ENCODE measurements at places on chromosomes 3 and 15.

- no peak for DNase-seq
Observed at GRCh38 chr15:77840991-77841775, 208.5 kb upstream of the LINGO1 start.

- DNase-seq, result no peak
Observed at GRCh38 chr15:99442252-99442897, 123.4 kb upstream of the MEF2A start.

- no peak for DNase-seq
Observed at GRCh38 chr3:14547693-14548092, 7.6 kb upstream of the GRIP2 start.

DNA sequence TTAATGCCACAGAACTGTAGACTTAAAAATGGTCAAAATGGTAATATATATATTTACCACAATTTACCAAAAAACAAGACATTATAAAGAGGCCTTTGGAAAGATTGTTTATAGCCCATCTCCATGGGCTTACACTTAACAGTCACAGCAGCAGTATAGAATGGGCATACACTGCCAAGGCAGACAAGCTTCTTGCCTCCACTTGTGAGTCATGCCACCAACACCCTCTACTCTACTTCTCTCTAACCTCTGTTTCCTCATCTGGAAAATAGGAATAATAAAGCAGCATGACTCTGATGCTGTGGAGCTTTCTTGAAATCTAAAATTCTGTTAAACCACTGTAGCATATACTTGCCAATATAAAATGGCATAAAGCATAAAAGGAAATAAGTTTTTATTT, 14.4 kb upstream of the GPR156 start:
- DNase-seq, result no peak

- no peak for DNase-seq
Observed at GRCh38 chr3:80087767-80088166, 320.0 kb upstream of the ROBO1 start.

GRCh38 chr3:147794596-147794995, 385.4 kb downstream of the ZIC1 start:
- DNase-seq, result no peak

DNA sequence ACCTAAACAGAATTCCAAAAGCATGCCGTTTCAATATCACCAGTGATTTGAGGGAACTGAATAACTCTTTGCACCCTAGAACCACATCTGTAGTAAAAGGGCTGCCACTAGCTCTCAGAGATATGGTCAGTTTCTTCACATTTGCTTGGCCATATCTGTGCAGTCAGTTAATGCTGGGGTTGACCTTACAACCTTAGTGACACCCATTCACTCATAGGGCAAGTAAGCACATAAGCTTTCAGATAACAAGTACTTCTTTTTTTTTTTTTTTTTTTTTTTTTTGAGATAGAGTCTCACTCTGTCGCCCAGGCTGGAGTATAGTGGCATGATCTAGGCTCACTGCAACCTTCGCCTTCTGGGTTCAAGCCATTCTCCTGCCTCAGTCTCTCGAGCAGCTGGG, 20.4 kb upstream of the FSIP1 start:
- DNase-seq, result no peak

DNA sequence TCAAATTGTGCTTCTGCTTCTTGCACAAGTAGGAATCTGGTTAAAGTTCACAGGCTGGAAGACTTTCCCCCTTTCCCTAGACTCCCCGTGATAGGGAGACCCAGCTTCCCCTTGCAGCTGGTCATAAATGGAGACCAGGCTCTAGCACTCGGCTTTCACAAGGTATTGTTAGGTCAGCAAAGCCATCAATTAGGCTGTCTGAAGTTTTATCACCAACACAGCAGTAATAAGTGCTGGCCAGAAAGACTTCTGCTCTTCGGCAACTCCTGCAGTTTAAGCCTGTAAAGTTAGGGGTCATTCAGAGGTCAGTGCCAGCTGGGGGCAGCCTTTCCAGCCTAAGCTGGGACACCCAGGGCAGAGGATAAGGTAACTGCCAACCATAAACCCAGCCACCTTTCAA, 203.4 kb downstream of the MEIS2 start:
- no peak for DNase-seq

- no peak for DNase-seq
Observed at GRCh38 chr15:99998661-99999101, 265.4 kb upstream of the LYSMD4 start.

DNA sequence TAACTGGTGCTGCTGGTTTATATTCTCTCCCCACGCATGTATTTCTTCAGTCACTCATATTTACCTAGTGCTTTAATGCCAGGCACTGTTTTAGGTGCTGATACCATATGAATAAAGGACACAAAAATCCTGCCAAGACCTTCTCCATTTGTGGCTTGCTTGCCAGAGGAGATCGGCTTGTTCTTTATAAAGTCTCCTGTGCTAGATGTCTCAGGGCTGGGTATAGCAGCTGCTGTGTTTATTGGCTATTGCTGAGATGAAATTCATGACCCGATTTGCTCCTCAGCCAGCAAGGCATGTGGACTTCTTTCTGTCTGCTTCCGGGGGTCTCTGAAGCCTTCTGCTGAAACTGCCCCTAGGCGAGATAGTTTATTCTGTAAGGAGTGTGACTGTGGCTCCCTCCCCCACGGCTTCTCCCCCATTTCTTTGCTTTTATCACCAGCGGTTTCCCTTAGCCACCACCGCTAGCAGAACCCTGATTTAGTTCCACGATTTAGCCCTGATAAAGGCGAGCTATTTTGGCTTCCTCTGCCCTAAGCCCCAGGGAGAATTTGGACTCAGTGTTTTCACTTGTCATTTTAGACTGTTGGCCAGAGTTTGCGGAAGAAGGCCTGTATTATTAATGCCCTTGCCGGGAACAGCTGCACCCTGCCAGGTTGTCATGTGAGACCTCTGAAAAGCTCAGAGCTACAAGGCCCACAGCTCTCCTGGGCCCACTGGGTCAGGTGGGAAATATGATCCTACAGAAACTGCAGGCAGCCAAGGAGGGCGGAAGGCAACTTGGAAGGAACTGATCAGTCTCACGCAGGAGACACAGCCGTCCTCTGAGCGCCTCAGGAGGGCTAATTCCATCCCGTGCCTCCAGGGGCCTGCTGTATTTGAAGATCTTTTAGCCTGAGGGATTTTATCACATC, 46.8 kb downstream of the ST6GAL1 start:
- DNase-seq, result no peak

DNA sequence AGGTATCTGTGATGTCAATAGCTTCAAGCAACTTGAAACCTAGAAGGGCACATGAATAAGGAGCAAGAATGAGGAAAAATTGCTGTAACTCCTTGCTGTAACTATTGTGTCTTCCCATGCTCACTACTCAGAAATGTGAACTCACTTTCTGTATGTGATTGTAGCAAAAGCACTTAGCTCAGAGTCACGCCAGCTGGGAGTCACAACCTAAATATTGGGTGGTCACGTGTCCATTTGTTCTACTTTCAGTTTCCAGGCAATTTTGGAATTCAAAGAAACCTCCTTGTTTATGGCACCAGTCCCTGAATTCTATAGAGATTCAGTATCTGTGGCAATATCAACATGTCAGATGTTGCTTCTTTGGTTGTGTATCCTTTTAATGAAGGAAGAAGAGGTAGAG, 241.6 kb upstream of the AZI2 start:
- no peak for DNase-seq

- DNase-seq, result no peak
Observed at GRCh38 chr3:33883951-33884561, 85.6 kb downstream of the PDCD6IP start.

GRCh38 chr3:187567661-187568121, 102.5 kb downstream of the SST start:
- no peak for DNase-seq

DNA sequence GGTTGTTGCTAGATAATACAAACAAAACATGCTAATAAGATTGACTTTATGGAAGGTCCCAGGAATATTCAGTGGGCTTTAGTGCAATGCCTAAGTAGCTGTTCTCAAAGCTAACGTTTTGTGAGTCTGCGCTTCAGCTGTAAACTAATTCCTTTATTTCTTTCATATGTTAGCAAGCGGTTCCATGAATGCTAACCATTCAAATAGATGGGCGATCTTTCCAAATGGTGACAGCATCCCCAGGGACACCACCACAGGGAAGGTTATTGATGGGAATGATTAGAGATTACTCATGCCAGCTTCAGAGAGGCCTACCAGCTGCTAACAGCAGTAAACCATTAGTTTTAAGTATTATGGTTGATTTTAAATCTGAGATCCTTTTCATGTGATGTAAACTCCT, 405.7 kb upstream of the MCTP2 start:
- no peak for DNase-seq

DNA sequence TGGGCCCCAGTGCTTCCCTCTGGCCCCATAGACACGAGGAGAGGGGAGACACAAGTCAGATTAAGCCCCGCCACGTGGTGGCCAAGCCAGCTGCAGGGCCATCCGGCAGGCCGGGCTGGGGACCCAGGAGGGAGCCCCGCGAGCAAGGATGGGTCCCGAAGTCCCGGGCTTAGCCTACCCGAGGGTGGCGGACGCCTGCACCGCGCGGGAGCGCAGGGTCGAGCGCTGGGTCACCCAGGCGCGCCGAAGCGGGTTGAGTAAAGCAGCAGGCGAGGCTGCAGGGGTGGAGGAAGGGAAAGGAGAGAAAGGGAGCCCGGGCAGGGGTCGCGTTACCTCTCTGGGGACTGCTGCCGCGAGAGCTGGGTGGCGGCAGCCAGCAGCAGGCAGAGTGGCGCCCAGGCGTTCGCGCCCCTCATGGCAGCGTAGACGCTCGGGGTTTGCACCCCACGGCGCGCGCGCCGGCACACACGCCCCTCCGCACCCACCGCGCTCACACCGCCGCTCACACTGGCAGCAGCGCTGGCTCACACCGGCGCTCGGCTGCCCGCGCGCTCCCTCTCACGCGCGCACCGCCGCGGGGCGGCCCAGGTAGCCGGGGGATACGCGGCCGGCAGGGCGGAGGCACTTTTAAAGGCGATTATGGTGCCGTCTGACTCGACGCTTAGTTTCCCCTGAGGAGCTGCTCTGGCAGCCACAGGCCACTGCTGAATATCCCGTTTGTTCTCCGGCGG, at the start of gene PCOLCE2:
Gene PCOLCE2 (minus strand): TSS at position 603 of the 731 bp plus-strand sequence. CDS start 187 bp downstream, at position 416.
- DNase-seq, result no peak

- peak; percentile 32 for DNase-seq
Observed at GRCh38 chr3:149969110-149969939, 1.4 kb downstream of the PFN2 start.
